Colonic mucosa (tissue), 4 donors: ENCODE measurements at places on chromosomes 5 and 9. TPM values are rescaled to one million over a fixed set of nuclear protein-coding genes. Genes with fewer than 3 reads are reported as not detected.
A peak's percentile ranks its signal among the peaks of the same experiment; 100 is the strongest.

Gene SOX30
- total RNA-seq = 0.42 TPM

Gene LCN9
- not detected for total RNA-seq

Gene ZBED3
- 12.6 TPM for total RNA-seq

DNA sequence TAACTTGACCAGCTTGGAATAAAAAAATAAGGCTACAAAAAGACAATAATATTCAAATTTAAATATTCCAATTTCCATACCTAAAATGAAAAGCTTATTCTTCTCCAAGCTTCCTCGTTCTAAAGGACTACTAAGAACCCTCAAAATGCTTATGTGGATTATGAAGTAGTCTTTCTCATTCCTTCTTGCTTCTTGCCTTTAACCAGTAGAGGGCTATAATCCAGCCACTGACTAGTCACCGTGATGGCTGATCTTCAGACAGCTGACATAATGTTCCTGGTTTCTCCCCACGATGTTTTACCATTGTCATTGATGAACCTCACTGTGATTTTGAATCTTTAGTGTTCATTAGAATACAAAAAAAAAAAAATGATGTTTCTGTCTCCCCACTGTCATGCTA, 515.3 kb downstream of the TLE1 start:
- no peaks in the 10 kb centered on the region for H3K4me1 ChIP-seq
- no peak overlapping the region for H3K4me3 ChIP-seq
- no peaks in the 10 kb centered on the region for H3K36me3 ChIP-seq
- H3K27me3 ChIP-seq = no peaks in the 10 kb centered on the region
- no peak overlapping the region for H3K27ac ChIP-seq

Gene CCDC152
- total RNA-seq = 0.27 TPM

GRCh38 chr5:60163762-60164161, 270.2 kb upstream of the PDE4D start:
- no peak for DNase-seq
- no peak overlapping the region for H3K4me3 ChIP-seq
- no peaks in the 10 kb centered on the region for H3K4me1 ChIP-seq

Gene PCDHB5
- 0.10 TPM for total RNA-seq

GRCh38 chr5:31124651-31125305, 68.7 kb upstream of the CDH6 start:
- H3K4me3 ChIP-seq = no peak overlapping the region
- no peaks in the 10 kb centered on the region for H3K27me3 ChIP-seq
- no peak overlapping the region for H3K27ac ChIP-seq
- no peaks in the 10 kb centered on the region for H3K36me3 ChIP-seq
- DNase-seq = no peak

DNA sequence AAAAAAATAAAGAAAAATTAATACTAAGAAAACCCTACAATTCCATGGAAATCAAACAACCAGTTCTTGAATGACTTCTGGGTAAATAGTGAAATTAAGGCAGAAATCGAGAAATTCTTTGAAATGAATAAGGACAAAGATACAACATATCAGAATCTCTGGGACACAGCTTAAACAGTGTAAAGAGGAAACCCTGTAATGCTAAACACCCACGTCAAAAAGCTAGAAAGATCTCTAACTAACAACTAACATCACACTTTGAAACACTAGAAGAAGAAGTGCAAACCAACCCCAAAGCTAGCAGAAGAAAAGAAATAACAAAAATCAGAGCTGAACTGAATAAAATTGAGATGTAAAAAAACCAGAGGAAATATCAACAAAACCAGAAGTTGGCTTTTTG, 114.6 kb upstream of the CD180 start:
- H3K27me3 ChIP-seq = no peaks in the 10 kb centered on the region
- no peaks in the 10 kb centered on the region for H3K36me3 ChIP-seq
- no peaks in the 10 kb centered on the region for H3K4me1 ChIP-seq
- H3K27ac ChIP-seq = no peak overlapping the region
- H3K4me3 ChIP-seq = no peak overlapping the region

DNA sequence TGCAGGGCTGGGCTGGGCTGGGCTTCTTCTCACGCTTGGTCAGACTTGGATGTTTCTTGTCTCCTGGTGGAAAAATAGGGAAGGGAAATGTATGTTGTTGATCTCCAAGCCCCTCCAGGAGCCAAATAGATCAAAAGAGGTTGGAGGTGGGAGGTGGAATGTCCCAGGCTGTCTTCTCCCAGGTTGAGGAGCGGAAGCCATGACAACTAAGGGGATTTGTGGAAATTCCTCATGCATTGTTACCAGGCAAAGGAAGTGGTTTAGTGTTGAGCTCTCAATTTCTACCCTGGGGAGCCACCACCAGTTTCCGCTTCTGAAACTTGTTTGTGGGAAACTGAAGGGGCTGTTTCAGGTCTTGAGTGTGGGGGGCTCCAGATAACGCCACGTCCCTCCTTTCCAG, 79.0 kb downstream of the SPRY4 start:
- H3K4me3 ChIP-seq = no peak overlapping the region
- DNase-seq = no peak
- H3K27me3 ChIP-seq = no peaks in the 10 kb centered on the region
- H3K36me3 ChIP-seq = no peaks in the 10 kb centered on the region

Gene STPG3
- not detected for total RNA-seq

Gene UBE2D2
- total RNA-seq = 155 TPM

GRCh38 chr5:124030043-124030491, 518.1 kb downstream of the CSNK1G3 start:
- H3K27me3 ChIP-seq = no peaks in the 10 kb centered on the region
- DNase-seq = no peak
- no peaks in the 10 kb centered on the region for H3K4me1 ChIP-seq
- H3K4me3 ChIP-seq = no peak overlapping the region

Gene PTPN3
- total RNA-seq = 23.6 TPM

Gene PFDN1
- 41.2 TPM for total RNA-seq

Gene PLEKHG4B
- total RNA-seq = 0.05 TPM

DNA sequence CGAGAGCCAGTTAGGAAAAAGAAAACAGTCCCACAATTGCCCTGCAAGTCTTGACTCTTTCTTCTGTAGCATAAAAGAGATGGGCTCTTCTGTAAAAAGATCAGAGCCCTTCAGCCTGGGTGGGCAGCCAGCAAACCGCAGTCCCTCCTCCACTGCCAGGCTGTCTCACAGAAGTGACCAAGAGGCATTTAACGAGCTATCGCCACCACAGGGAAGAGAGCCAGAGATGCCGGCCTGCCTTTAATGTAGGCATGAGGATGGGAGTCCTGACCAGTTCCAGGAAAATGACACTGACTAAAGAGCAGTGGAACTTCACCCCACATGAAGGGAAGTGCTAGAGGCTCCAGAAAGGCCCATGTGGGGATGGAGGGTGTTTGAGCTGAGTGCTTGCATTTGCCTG, 264.6 kb downstream of the NDUFS4 start:
- no peaks in the 10 kb centered on the region for H3K4me1 ChIP-seq
- no peak overlapping the region for H3K27ac ChIP-seq
- H3K27me3 ChIP-seq = no peaks in the 10 kb centered on the region
- DNase-seq = no peak

Gene SEMA5A
- total RNA-seq = 32.7 TPM

- no peak overlapping the region for H3K4me3 ChIP-seq
- no peaks in the 10 kb centered on the region for H3K36me3 ChIP-seq
- peak; percentile 49 for DNase-seq
- no peak overlapping the region for H3K27ac ChIP-seq
- no peaks in the 10 kb centered on the region for H3K4me1 ChIP-seq
These were observed 27.1 kb upstream of the BASP1 start for GRCh38 chr5:17190242-17190778.

Gene CNTFR
- total RNA-seq = 1.8 TPM

DNA sequence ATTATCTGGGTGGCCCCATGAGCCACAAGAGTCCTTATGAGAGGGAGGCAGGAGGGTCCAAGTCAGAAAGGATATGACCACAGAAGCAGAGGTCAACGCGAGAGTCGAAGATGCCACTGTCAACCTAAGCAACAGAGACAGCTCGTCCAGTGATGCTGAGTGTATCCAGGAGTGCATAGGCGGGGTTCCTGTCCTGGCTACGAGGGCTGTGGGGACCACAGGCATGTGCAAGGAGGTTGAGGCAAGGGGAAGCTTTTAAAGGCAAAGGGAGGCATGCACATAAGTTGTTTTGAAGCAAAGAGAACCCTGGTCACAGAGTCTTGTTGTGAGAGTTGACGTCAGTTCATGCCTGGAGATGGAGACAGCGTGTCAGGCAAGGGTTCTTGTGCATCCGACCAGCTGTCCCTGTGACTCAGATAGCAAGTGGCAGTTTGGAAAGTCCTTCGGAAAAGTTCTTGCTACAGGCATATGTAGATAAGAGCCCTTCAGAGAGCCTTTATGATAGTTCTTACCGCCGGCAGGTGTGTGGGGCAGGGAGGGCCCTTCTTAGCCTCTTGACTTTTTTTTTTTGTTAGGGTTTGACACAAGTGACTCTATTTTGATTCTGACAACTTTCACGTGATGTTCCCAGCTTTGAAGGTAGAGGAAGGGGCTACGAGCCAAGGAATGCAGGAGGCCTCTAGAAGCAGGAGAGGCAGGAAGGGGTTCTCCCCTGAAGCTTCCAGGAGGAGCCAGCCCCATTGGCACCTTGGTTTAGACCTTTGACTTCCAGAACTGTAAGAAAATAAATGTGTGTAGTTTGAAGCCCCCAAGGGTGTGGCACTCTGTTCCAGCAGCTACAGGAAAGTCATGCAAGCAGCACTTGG, 66.0 kb upstream of the FCN1 start:
- no peak overlapping the region for H3K27ac ChIP-seq
- H3K4me3 ChIP-seq = no peak overlapping the region
- DNase-seq = no peak
- no peaks in the 10 kb centered on the region for H3K27me3 ChIP-seq

Gene SPINK6
- not detected for total RNA-seq

Gene C5orf52
- total RNA-seq = 5.5 TPM

- peaks cover 35% of the 10 kb centered on the region for H3K4me1 ChIP-seq
- H3K27me3 ChIP-seq = no peaks in the 10 kb centered on the region
- H3K4me3 ChIP-seq = no peak overlapping the region
- H3K36me3 ChIP-seq = no peaks in the 10 kb centered on the region
These were observed 9.7 kb downstream of the GSN start for GRCh38 chr9:121277518-121278295.

DNA sequence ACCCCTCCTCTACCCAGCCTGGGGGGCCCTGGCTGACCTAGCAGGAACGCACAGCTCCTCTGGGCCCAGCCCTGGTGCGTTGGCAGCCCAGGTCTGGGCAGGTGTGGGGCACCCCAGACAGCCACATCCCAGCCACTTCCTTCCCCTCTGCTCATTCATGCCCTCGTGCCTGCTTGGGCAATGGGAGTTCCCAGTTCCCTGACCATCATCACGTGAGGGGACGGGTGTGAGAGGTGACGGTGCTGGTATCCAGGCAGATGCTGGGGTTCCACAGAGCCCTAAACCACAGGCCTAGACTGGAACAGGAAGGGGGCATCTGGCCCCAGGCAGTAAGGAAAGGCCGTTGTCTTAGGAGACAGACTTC, 8.4 kb downstream of the RALGDS start:
- peaks cover 18% of the 10 kb centered on the region for H3K36me3 ChIP-seq
- no peak for DNase-seq
- peaks cover 27% of the 10 kb centered on the region for H3K4me1 ChIP-seq
- no peaks in the 10 kb centered on the region for H3K27me3 ChIP-seq

Gene ADAM19
- total RNA-seq = 12.8 TPM

Gene KCNT1
- 0.08 TPM for total RNA-seq

DNA sequence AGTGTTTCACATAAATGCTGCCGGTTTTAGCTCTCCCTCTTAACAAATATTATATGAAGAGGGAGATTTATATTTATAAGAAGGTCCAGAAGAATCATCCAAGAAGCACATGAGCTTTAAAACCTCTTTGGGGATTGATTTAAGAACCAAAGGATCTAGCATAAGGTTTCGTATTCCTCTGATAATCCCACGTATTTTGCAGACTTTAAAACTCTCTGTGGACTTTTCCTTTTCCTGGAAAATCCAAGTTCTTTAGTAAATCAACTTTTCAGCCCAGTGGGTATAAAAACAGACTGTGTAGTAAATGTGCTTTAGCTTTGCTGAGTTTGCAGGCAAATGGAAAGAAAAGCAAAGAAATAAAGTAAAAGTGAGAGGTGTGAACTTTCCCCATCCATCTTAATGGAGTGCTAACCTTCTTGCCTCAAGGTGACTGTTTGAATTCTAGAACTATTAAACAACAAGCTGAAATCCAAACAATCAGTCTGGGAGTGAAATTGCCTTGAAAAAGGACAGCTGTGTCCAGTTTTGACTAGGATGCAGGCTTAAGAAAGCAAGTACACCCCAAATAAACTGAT, 363.4 kb upstream of the SLC24A2 start:
- no peaks in the 10 kb centered on the region for H3K36me3 ChIP-seq
- H3K27me3 ChIP-seq = no peaks in the 10 kb centered on the region
- H3K4me1 ChIP-seq = no peaks in the 10 kb centered on the region
- no peak overlapping the region for H3K4me3 ChIP-seq

Gene CD74
- 485 TPM for total RNA-seq

Gene TMEM38B
- 28.5 TPM for total RNA-seq

Gene TPPP
- 1.7 TPM for total RNA-seq

Gene IFNA2
- total RNA-seq = not detected

- H3K27ac ChIP-seq = no peak overlapping the region
- no peaks in the 10 kb centered on the region for H3K4me1 ChIP-seq
- H3K36me3 ChIP-seq = no peaks in the 10 kb centered on the region
- H3K27me3 ChIP-seq = no peaks in the 10 kb centered on the region
- no peak overlapping the region for H3K4me3 ChIP-seq
These were observed 128.6 kb downstream of the MAT2B start for GRCh38 chr5:163633926-163634460.

Gene TMEM245
- 39.7 TPM for total RNA-seq

DNA sequence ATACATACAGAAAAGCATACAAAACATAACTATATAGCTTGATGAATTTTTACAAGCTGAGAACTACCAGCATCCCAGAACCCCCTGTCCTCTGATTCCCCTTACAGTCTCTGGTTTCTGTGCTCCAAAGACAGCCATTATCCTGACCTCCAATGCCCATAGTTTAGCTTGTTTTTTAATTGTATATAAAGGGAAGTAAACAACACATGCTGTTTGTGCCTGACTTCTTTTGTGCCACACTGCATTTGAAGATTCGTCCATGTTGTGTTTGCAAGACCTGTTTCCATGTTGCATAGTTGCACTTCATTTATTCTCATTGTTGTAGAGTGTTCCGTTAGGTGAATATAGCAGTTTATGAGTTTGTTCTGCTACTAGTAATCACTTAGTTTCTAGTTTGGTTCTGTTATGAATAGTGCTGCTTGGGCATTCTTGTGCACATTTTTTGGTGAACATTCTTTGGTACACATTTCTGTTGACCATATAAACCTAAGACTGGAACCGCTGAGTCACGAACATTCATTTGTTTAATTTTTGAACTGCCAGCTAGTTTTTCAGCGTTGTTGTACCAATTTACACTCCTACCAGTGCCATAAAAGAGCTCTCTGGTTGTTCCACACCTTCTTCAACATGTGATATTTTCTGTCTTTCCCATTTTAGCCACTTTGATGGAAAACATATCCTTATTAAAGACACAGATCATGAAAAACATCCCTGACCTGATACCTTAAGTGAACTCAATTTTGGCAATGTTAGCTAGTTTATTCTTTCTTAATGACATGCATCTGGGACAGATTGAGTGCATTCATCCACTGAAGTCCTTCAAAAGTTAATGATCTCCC, 78.1 kb upstream of the ANXA1 start:
- DNase-seq = no peak
- H3K27me3 ChIP-seq = no peaks in the 10 kb centered on the region
- H3K27ac ChIP-seq = no peak overlapping the region
- H3K4me3 ChIP-seq = no peak overlapping the region
- H3K36me3 ChIP-seq = no peaks in the 10 kb centered on the region

- no peak overlapping the region for H3K4me3 ChIP-seq
- no peaks in the 10 kb centered on the region for H3K4me1 ChIP-seq
- no peak overlapping the region for H3K27ac ChIP-seq
- H3K27me3 ChIP-seq = no peaks in the 10 kb centered on the region
These were observed 277.6 kb downstream of the PSAT1 start for GRCh38 chr9:78574354-78575045.

GRCh38 chr9:114588651-114589526, 1.3 kb downstream of the ATP6V1G1 start:
- no peaks in the 10 kb centered on the region for H3K27me3 ChIP-seq
- peak overlapping the region; percentile 82 for H3K4me3 ChIP-seq
- peaks cover 9% of the 10 kb centered on the region for H3K4me1 ChIP-seq
- no peak for DNase-seq
- peak overlapping the region; percentile 92 for H3K27ac ChIP-seq
